Stimulated activated CD4-positive, alpha-beta T cell treated with anti-CD3 and anti-CD28 coated beads, TNF-alpha, amount 100 ng/mL, for 1 hour (primary cell): ENCODE measurements at places on chromosomes 16 and 17.
A peak's percentile ranks its signal among the peaks of the same experiment; 100 is the strongest.

DNA sequence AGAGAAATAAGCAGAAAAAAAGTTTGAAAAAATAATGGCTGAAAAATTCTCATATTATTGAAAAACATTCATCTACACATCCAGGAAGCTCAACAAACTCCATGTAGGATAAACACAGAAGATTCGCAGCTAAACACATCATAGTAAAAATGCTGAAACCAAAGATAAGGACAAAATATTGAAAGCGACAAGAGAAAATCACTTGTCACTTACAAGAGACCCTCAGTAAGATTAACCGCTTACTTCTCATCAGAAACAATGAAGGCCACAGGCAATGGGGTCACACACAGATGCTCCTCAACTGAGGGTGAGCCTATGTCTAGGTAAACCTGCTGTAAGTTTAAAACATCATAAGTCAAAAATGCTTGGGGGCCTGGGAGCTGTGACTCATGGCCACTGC lies 38.1 kb upstream of the METRNL start:
- DNase-seq = no peak

- DNase-seq = no peak
Observed at GRCh38 chr17:30864636-30865035, 32.9 kb downstream of the ATAD5 start.

DNA sequence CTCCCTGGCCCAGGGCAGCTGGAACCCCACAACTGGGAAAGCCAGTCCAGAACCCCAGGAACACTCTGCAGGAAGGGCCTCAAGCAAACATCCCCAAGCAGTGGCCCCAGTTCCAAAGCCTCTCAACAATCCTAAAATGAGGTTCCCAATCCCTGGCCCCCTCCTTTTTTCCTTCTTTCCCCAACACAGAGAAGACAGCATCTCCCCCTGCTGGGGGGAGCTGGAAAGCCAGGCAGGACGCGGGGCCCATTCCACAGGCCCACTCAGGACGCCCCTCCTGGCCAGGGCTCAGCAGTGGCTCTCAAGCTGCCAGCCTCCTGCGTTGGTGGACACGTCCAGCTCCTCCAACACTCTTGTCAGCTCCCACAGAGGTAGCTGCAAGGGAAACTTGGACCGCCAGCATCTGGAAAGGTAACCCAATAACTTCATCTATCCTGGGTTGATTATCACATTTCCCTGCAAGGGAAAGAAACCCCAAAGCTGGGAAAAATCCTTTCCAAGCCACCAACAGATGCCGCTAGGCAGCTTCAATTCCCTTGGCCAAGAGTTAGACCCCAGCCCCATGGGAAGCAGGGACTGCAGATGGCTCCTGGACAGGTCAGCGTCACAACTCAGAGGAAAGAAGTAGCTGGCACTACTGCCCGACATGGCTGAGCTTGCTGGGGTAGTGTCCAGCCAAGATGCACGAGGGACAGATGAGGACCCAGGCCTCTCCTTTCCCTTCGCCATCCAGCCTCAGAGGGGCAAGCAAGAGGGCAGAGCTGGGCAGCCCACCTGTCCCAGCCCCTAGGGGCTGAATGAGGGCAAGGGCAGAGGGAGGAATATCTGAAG lies 7.6 kb downstream of the HDAC5 start:
- DNase-seq = no peak

- DNase-seq = no peak
Observed at GRCh38 chr16:67668495-67669157, 2.0 kb downstream of the C16orf86 start.

- DNase-seq = no peak
Observed at GRCh38 chr17:51948128-51948527, 210.4 kb downstream of the CA10 start.

DNA sequence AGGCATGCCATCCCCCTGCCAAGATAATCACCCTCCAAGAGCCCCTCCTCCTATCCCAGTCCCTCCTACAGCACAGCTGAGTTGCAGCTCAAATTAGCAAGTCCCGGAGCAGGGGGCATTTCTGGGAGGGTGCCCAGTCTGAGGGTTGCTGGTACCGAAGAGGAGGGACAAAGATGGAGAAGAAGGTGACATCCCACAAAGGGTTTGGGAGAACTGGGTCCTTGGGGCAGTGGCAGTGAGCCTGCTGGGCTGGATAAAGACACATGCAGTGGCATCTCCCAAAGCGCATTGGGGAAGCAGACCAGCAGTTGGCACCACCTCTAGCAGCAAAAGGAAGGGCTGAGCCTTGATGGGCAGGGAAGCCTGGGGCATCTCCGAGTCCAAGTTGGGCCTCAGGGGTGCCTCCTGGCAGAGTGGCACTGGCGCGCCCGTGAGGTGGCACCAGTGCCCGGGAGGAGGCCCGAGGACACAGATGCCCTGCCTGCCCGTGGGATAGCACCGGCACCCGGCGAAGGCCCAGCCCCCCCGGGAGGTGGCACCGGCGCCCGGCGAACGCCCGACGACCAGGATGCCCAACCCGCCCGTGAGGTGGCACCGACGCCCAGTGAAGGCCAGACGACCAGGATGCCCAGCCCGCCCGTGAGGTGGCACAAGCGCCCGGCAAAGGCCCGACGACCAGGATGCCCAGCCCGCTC lies 622 bp downstream of the TOM1L2 start:
- DNase-seq = no peak

DNA sequence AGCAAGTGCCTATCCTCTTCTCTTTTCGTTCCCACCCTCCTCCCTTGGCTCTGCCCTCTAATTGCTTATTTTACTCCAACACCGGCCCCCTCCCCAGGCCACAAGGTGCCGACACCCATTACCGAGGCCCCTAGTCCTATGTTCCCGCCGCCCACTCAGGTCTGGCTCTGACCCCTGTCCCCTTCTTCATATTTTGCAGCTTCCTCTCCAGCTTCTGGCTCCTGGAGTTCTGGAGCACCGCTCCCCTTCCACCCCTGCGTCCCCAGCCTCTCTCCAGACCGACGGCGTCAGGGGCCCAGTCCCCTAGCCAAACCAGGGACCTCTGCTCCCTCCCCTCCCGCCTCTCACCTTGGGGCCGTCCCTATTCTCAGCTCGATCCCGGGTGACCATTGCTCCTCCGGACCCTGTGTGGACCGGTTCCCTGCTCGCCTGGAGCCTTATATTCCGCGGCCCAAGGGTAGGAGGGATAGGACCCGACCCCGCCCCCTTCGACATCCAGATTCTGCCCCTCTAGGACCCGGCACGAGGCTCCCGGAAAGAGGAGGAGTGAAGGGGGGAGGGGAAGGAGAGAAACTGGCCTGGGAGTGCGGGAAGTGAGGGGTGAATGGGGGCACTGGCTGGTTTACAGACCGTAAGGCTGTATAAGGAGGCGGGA lies at the start of gene HES7:
Gene HES7 (minus strand): TSS at position 412 of the 655 bp plus-strand sequence. CDS start 22 bp downstream, at position 390.
- DNase-seq = no peak

GRCh38 chr16:24010440-24011089 lies 174.8 kb downstream of the PRKCB start:
- DNase-seq = peak; percentile 60

DNA sequence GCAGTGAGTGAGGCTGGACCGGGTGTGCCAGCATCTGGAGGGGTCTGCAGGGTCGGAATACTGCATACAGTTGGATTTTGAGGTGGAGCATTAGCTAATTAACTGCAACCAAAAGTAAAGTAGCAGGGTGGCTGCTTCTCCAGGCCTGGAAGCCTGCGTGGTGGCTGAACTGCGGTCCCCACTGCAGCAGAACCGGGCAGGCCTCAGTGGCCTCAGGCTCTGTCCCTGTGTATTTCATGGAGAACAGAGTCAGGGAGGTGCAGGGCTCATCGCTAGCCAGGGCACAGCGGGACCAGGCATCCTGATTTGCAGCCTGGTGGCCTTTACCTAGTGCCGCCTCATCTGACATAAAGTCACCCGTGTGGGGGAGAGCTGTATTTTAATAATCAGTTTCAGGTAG lies 131.9 kb downstream of the RPTOR start:
- no peak for DNase-seq

- DNase-seq = no peak
Observed at GRCh38 chr17:15185625-15185991, 79.5 kb downstream of the PMP22 start.

- DNase-seq = no peak
Observed at GRCh38 chr16:50844840-50845239, 103.0 kb downstream of the CYLD start.

- DNase-seq = no peak
Observed at GRCh38 chr16:57299009-57299718, 14.7 kb upstream of the PLLP start.

DNA sequence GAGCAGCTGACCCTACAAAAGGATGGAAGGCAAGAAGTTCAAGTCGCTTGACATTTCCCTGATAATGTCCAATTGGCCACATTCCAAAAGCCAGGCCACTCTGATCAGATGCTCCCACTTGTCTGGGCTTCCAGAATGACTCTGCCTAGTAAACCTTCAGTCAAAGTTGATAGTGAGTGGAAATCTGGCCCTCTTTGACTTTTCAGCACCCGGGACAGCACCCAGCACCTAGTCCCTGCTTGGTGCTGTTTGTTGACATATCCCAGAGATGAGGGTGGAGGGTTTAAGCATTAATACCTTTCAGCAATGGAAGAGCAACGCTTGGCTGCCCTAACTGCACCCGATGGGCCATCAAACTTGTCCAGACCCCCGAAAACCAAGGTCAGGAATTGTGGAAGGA lies 131.3 kb downstream of the AIPL1 start:
- DNase-seq = no peak

DNA sequence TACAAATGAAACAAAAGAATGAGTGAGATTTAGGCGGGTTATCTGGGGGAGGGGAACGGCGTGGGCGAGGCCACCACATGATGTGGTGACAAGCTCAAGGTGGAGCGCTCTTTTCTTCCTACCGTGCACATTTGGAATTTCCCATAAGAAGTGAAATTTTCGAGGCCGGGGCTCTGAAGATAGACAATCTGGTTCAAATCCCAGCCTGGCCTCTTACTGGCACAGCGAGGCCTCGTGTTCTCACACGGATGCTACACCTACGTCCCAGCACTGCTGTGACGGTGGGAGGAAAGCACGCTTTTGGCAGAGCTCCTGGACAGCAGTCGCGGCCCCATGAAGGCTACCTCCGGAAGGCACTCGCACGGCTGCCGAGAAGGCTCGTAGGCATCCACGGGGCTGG lies 25.2 kb downstream of the ZDHHC7 start:
- DNase-seq = no peak

DNA sequence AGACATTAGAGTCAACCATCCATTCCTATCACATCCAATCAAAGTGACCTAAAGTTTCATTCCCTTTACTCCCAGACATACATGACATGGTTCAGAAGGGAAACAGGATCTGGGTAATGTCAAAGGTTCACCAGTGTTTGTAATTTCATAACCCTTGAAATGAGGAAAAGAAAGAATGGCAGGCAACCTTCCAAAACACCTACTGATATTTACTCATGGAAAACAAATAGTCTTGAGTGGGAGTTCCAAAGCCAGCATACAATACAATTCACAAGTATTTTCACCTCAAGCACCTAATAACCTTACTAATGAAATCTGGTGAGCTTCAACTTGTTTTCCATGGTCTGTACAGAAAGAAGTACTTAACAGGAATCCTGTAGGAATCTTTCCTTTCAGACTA lies 72.5 kb upstream of the AXIN2 start:
- DNase-seq = no peak

DNA sequence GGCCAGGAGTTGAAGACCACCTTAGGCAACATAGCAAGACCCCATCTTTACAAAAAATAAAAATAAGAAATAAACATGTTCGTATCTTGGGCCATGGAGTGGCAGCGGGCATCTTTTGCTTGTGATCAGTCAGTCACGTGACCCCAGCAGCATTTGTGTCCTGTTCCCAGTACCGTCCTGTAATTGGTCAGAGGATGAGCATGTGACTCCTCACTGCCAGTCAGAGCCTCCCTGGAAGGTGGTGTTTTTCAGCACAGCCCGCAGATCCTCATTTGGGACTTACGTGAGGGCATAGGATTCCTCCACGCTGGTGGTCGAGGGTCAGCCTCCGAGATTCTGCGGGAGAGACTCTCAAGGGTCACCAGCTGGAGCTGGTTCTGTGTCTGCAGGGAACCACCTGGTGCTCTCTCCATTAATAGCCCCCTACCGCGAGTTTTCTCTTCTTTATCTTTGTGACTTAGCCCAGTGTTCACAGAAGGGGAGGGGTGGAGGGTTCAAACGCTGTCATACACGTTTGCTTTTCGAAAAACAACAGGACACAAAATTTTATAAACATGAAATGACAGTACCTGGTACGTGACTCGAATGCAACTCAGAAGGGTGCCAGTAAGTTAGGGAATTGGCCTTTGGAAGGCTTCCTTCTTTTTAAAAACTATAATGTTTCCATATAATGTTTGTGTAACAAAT lies 17.2 kb downstream of the MRC2 start:
- no peak for DNase-seq

GRCh38 chr16:59116744-59117143 lies 382.6 kb upstream of the GOT2 start:
- DNase-seq = no peak

GRCh38 chr17:67902511-67903231 lies 77.4 kb downstream of the BPTF start:
- no peak for DNase-seq

DNA sequence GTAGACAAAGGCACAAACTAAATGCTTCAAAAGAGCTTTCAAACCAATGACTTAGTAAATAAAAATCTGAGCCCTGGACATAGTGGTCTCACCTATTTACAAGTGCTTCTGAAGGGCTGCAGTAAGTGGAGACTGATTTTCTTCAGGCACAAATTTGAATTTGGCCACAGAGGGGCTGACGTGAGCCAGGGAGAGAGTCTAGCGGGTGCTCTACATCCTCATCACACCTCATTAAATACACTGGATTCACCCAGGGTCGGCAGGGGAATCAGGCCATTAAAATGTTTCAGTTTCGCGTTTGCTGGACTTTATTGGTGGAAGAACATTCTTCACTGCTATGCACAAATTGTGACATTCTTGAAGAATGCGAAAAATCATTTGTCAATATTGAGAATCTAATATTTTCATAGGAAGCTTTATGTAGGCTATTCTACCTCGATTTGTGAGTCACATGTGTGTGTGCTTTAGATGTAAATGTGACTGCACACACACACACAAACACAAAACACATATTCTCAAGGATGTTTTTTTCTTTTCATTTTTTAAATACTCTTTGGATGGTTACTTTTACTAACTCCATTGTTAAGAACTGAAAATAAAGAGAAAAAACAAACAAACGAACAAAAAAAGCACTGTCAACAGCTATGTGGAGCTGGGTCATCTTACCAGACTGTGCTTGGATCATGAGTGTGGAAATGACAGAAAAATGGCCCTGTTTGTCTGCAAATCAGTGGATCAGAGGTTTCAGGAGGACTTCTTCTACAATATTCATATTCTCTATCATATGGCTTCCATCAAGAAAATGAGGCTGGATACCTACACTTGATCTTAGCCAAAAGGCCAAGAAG lies 58.9 kb downstream of the CDH11 start:
- DNase-seq = no peak

DNA sequence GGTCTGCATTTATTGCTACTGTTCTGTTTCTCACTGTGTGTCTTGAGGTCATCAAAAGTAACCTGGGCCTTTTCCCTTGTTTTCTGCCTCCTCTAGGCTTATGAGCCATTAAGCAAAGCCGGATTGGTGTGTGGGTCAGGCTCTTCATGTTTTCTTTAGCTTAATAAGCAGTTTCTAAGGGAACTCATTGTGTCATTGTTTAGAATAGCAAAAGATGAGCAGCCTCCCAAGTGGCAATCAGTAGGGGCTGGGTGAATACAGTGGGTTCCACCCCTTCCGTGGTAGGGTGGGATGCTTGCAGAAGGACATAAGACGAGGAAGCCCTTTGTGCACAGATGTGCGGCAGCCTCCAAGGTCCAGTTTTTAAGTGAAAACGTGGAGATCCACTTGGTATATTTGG lies 34.5 kb downstream of the ABCC1 start:
- DNase-seq = no peak
